ENCODE measurements at places on chromosomes 1 and 21. TPM values are rescaled to one million over a fixed set of nuclear protein-coding genes. Genes with fewer than 3 reads are reported as not detected.

Gene LRRC3
- total RNA-seq, result 3.3 TPM

Gene SRGAP2B
- total RNA-seq, result 41.2 TPM

Gene FCRL1
- total RNA-seq, result not detected

Gene PDPN
- 1.3 TPM for total RNA-seq

Gene MX2
- total RNA-seq, result not detected

Gene RC3H1
- total RNA-seq, result 24.7 TPM

Gene RXFP4
- not detected for total RNA-seq

Gene PIAS3
- total RNA-seq, result 57.1 TPM

Gene OTUD3
- 6.4 TPM for total RNA-seq

Gene CCSAP
- 8.9 TPM for total RNA-seq

Gene ADAM30
- total RNA-seq, result not detected

Gene MRPS21
- 68.3 TPM for total RNA-seq

GRCh38 chr21:46491553-46491952, 32.9 kb downstream of the DIP2A start:
- no peak for DNase-seq
- no peaks in the 10 kb centered on the region for H3K27me3 ChIP-seq
- H3K4me3 ChIP-seq, result no peak overlapping the region
- no peak overlapping the region for H3K27ac ChIP-seq
- H3K4me1 ChIP-seq, result peaks cover 12% of the 10 kb centered on the region

DNA sequence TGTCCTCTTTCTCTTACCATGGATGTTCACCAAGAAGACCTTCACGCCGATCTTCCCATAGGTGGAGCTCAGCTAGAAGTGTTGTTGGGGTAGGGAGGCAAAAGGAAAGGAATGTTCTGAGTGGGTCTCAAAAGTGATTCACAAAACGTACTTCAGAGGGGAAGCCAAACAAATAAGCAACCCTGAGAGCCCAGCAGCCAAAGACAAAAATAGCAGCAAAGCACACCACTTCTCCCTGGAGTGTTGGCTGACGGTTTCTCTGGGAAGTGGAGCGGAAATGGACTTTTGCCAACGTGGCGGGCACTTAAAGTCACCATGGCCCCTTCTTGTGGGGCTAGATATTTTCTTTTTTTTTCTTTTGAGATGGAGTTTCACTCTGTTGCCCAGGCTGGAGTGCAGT, 23.1 kb downstream of the SLC26A9 start:
- peaks cover 13% of the 10 kb centered on the region for H3K4me1 ChIP-seq
- H3K4me3 ChIP-seq, result no peak overlapping the region
- no peaks in the 10 kb centered on the region for H3K36me3 ChIP-seq
- H3K27me3 ChIP-seq, result no peaks in the 10 kb centered on the region

- H3K4me1 ChIP-seq, result peaks cover 26% of the 10 kb centered on the region
- no peak overlapping the region for H3K27ac ChIP-seq
- H3K27me3 ChIP-seq, result no peaks in the 10 kb centered on the region
- peak; percentile 72 for DNase-seq
- H3K4me3 ChIP-seq, result no peak overlapping the region
Observed at GRCh38 chr1:227894831-227895451, 52.8 kb downstream of the WNT9A start.

DNA sequence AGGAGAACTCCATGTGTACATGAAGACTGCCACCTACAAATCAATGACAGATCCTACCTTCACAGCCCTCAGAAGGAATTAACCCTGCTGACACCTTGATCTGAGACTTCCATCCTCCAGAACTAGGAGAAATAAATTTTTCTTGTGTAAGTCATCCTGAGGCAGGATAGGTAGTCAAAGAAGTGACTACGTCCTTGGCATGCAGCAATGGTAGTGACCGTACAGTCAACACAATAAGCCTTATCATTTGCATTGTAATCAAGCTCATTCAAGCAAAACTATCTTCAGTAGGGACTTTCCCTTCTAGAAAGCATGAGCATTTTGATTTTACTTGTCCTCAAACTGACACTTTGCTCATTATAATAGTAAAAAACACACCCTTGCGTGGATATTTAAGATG, 64.0 kb upstream of the KCNK1 start:
- H3K4me1 ChIP-seq, result no peaks in the 10 kb centered on the region
- H3K27me3 ChIP-seq, result peaks cover 2% of the 10 kb centered on the region
- no peak for DNase-seq
- H3K36me3 ChIP-seq, result no peaks in the 10 kb centered on the region
- H3K4me3 ChIP-seq, result no peak overlapping the region

DNA sequence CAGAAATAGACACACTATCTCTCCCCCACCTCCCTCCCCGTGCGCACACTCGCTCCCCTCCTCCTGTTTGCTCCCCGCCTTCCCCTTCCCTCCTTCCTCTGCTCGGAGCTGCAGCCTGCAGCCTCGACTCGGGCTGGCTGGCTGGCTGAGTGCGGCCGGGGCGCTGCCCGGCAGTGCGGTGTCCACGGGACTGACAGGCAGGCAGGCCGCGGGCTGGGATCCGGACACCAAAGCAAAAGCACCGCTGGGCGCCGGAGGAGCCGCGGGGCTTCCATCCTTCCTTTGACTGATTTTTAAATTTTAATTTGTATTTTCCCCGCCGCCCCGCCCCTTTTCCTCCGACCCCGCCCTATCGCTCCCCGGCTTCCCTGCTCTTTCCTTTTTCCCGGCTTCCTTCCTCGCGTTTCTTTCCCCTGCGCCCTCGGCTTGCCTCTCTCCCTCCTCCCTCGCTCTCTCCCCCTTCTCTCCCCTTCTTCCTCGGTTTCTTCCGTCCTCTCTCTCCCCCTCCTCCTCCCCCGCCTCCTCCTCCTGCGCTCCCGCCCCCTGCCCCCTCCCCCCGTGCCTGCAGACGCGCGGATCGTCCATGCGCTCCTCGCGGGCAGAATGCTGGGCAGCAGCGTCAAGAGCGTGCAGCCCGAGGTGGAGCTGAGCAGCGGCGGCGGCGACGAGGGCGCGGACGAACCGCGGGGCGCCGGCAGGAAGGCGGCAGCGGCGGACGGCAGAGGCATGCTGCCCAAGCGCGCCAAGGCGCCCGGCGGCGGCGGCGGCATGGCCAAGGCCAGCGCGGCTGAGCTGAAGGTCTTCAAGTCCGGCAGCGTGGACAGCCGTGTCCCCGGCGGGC, 109.4 kb downstream of the NAV1 start:
- peaks cover 7% of the 10 kb centered on the region for H3K36me3 ChIP-seq
- peaks cover 62% of the 10 kb centered on the region for H3K4me1 ChIP-seq
- peak overlapping the region; percentile 82 for H3K27ac ChIP-seq
- H3K27me3 ChIP-seq, result no peaks in the 10 kb centered on the region
- DNase-seq, result no peak

GRCh38 chr1:19647643-19648042, 3.5 kb downstream of the NBL1 start:
- H3K27ac ChIP-seq, result no peak overlapping the region
- no peak for DNase-seq
- peaks cover 56% of the 10 kb centered on the region for H3K4me1 ChIP-seq
- H3K4me3 ChIP-seq, result no peak overlapping the region
- H3K27me3 ChIP-seq, result no peaks in the 10 kb centered on the region

- peaks cover 12% of the 10 kb centered on the region for H3K36me3 ChIP-seq
- DNase-seq, result peak; percentile 96
- H3K27me3 ChIP-seq, result no peaks in the 10 kb centered on the region
- H3K27ac ChIP-seq, result peak overlapping the region; percentile 97
Observed at GRCh38 chr1:223731133-223731770, 18.9 kb downstream of the CAPN2 start.

DNA sequence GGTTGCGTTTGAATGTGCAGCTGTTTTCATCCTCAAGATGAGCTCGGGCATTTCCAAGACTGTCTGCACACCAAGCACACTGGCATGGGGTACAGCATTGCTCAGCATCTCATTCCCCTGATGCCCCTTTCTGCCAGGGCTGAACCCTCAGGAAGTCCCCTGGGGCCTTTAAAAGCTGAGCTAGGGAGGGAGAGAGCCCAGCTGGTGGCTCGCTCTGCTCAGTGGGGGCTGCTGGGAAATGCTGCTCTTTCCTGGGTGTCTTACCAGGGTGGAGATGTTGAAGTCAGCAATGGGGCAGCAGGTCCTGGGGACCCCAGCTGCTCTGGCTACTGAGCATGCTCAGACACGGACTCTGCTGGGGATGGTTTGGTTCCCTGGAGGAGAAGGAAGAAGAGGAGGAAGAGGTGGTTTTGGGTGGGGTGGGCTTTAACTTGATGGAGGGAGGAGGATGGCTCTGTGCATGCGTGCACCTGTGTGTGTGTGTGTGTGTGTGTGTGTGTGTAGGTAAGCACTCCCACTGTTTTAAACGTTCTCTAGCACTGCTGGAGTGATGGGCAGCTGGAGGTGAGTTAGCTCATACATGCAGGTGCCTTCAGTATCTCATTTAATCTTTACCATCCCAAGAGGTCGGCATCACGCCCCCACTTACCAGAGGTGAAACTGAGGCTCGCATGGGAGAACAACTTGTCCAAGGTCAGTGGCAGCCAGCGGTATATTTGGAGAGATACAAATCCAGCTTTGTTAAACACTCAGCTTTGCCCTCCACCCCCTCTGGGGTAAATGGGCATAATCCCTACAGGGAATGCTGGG, 40.9 kb downstream of the ACTL8 start:
- DNase-seq, result no peak
- H3K27me3 ChIP-seq, result peaks cover 58% of the 10 kb centered on the region
- H3K4me3 ChIP-seq, result no peak overlapping the region
- H3K27ac ChIP-seq, result no peak overlapping the region
- no peaks in the 10 kb centered on the region for H3K4me1 ChIP-seq
- no peaks in the 10 kb centered on the region for H3K36me3 ChIP-seq

DNA sequence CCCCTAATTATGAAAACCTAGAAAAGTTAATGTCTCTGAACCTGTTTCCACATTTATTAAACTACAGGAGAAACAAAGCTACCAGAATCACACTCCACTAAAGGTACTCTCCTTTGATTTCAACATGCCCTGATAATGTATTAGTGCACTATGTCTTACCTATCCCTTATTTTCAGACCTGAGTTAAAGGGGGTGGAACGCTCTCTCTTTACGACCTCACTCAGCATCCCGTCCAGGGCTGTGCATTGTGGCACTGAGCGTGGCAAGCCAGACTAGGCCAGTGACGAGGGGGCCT, 678 bp downstream of the LSM10 start:
- peaks cover 11% of the 10 kb centered on the region for H3K36me3 ChIP-seq
- DNase-seq, result no peak
- peak overlapping the region; percentile 96 for H3K4me3 ChIP-seq
- H3K4me1 ChIP-seq, result peaks cover 37% of the 10 kb centered on the region
- H3K27ac ChIP-seq, result peak overlapping the region; percentile 100

- no peak overlapping the region for H3K4me3 ChIP-seq
Observed at GRCh38 chr1:55640708-55641473, 425.7 kb upstream of the USP24 start.

DNA sequence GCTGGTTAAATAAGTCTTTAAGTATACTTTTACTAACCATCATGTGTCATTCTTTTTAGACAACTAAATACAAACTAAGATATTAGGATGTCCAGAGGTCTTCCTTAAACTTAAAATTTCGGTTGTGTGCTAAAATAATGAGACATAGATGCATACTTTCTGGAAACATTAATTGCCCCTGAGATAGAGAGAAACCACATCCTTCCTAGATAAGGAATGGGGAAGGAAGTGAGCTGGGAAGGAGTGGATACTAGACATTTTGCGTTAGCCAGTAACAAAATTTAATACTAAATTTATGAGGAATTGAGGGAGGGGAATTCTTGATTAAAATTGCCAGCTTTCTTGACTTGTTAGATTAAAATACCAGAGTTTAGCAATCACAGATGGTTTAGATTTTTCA, 37.1 kb upstream of the PTGS2 start:
- H3K4me3 ChIP-seq, result no peak overlapping the region
- H3K36me3 ChIP-seq, result no peaks in the 10 kb centered on the region
- H3K27ac ChIP-seq, result no peak overlapping the region
- H3K4me1 ChIP-seq, result no peaks in the 10 kb centered on the region
- no peak for DNase-seq

DNA sequence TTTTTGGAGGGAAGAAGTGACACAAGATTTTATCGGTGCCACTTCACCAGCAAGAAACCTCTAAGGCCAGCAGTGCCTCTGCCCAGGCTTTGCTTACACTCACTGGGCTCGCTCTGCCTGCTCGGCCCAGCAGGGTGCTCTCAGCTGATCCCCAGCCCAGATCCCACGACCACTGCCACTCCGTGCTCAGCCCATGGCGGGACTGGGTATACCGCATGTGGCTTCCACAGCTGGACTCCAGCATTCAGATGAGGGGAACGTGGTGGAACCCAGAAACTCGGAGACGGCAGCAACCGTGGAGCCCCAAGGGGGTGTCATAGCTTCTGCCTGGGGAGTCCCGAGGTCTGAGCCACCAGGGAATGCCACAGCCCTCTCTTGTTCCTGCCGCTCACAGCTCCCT, 12.9 kb downstream of the USP25 start:
- no peak overlapping the region for H3K27ac ChIP-seq
- no peaks in the 10 kb centered on the region for H3K27me3 ChIP-seq
- H3K4me3 ChIP-seq, result no peak overlapping the region
- H3K4me1 ChIP-seq, result peaks cover 62% of the 10 kb centered on the region
- H3K36me3 ChIP-seq, result no peaks in the 10 kb centered on the region
- DNase-seq, result no peak

GRCh38 chr1:2392686-2393085, 1.0 kb downstream of the RER1 start:
- H3K4me3 ChIP-seq, result peak overlapping the region; percentile 80
- peaks cover 37% of the 10 kb centered on the region for H3K4me1 ChIP-seq
- H3K36me3 ChIP-seq, result peaks cover 12% of the 10 kb centered on the region
